ENCODE measurements at places on chromosomes 2 and 18. TPM values are rescaled to one million over a fixed set of nuclear protein-coding genes. Genes with fewer than 3 reads are reported as not detected.

DNA sequence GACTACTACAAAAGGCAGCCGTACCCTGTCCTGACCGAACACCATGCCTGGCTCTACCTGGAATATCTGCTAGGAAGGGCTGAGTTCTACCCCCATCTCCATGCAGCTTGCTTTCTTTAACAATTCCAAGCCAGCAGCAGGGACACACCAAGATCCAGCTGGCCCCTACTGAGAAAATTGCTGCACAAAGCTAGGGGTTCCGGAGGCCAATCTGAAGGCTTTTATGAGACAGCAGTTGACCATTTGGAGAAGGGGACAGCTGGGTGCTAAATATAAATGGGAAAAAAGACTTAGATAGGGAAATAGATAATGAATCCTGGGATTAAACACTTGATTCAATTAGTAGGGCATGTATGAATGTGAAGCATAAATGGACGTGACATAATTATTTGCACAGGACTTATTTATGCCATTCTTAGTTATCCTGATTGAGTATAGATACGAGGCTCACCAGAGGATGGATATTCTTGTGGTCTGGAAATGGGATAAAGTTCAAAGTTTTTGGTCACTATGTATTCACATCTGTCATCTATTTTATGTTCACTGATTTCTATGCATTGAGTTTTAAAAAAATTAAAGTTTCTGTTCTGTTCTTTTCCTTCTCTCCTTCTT, 204.0 kb downstream of the ZNF521 start:
- no peak for DNase-seq

DNA sequence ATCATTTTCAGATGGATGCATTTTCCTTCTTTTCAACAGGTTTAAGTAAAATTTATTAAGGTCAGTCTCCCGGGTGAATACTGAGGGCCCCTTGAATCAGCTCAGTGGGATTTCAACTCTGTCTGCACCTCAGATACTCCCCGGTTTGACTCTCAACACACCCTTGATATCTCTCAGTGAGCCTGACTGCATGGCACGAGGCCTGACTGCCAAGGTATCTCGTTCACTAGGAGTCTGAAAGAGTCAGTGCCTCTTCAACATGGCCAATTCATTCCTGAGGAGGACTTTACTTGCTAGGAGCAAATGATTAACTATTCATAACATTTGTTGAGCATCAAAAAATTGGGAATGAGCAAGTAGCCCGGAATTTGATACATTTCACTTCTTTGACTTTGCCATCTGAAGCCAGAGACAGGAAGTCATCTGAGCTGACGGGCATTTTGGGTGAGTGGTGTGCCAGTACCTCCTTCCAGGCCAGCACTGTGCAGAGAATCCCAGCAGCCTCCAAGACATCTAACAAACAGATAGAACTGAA, 81.0 kb downstream of the VAPA start:
- DNase-seq, result no peak

DNA sequence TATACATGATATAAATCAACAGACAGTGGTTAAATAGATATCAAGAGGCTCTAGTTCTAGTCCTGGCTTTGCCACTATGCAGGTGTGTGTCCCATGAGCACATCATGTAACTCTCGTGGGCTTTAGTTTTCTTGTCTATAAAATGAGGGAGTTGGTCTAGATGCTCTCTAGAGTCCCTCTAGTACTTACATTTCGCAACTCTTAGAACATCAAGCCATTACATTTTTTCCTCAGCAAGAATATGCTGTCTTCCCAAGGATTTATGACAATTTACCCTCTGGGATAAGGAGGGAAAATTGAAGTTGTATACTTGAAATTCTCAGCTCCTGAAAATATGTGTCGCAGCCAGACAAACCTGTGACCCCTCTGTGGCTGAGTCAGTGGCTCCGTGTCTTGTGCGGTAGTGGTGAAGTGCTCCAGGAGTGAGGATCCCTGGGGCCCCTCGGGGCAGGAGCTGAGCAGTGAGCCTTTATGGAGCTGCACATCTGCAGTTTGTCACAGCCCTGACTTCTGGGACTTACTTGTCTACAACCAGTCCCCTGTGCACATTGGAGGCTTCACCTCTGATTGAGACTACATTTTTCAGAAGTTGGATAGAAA, 6.8 kb downstream of the PKP4 start:
- DNase-seq, result no peak

DNA sequence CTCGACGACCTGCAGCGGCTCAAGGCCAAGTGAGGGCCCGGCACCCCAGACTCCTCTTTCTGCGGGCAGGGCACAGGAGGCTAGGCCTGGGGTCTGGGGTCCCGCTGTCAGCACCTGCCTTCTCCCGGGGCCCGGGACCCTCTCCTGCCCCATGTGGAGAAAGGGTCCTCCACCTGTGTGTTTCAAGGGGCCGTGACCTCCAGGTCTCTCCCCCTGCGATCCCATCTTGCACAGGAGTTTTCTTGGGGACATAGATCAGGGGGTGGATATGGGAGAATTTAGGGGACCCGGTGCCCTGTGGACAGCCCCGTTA, 791 bp downstream of the DES start:
- no peak for DNase-seq

DNA sequence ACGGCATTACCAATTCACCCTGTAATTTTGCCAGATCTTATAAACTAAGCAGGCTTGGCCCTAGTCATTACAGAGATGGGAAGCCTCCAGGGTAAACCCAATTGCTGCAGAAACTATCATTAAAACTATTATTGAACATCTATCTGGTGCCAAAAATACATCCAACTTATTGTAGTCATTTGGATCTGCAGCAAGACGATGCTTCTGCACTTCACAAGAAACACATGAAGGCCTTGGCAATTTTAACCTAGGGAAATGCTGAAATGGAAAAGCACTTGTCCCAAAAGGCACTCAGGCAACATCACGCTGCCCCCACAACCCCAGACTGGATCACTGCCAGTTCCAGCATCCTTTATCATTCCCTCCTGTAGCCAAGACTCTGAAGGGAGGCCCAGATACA, 85.3 kb upstream of the ACVR2A start:
- no peak for DNase-seq

GRCh38 chr2:216665717-216666116, 29.6 kb downstream of the IGFBP5 start:
- DNase-seq, result no peak

GRCh38 chr2:86371527-86371926, 34.1 kb upstream of the REEP1 start:
- DNase-seq, result no peak

- no peak for DNase-seq
These were observed 65.4 kb downstream of the DIS3L2 start for GRCh38 chr2:232026910-232027309.

DNA sequence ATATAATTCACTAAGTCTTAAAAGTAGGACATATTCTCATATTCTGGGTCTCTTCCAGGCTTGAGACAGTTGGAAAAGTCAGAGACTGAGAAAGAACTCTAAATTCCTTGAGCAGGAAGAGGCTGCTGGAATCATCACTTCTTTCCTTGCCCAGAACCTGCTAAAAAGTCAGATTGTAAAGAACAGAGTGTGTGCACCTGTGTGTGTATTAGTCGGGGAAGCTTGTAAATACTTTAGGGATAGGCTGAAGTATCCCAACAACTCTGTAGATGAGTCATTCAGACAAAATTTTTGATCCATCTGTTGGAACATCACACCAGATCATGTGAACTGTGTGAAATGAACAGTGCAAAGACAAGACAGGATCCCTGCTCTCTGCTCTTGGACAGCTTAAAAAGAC, 16.1 kb downstream of the GAREM1 start:
- no peak for DNase-seq

- DNase-seq, result no peak
These were observed 12.2 kb downstream of the PLB1 start for GRCh38 chr2:28507796-28508764.

- DNase-seq, result no peak
These were observed 49.7 kb downstream of the SPHKAP start for GRCh38 chr2:228131833-228132232.

KCNG2 gene
- not detected for polyA plus RNA-seq

PKDCC gene
- polyA plus RNA-seq, result not detected

SPP2 gene
- not detected for polyA plus RNA-seq

All from naive B cell (primary cell).